C1 segment of cervical spinal cord (tissue), 14 donors: ENCODE measurements at places on chromosomes 4 and X.

DNA sequence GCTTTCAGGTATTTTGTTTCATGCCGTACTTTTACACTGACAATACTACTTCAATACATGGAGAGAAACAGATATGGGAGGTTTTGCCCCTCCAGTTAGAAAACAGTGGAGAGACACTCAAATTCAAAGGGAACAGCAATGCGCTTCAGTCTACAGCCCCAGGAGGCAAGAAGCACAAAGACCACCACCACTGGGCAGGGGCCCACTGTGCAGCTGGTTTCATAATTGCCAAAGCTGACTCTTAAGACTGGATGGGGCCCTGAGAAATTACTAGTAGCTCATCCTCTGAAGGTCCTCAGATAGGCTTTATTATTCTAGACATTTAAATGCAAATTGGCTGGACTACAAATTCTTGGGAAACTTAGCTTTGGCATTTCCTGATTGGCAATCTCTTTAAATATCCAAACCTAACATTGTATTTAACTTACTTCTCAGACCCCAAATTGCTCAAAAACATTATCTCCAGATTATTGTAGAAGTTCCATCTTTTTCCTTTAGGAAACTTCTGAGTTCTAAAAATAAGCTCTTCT, 85.9 kb upstream of the GPR34 start:
- no peak for DNase-seq

GRCh38 chr4:6282314-6282771, 12.7 kb downstream of the WFS1 start:
- DNase-seq = no peak

GRCh38 chrX:11949291-11949690, 189.0 kb upstream of the FRMPD4 start:
- DNase-seq = no peak

DNA sequence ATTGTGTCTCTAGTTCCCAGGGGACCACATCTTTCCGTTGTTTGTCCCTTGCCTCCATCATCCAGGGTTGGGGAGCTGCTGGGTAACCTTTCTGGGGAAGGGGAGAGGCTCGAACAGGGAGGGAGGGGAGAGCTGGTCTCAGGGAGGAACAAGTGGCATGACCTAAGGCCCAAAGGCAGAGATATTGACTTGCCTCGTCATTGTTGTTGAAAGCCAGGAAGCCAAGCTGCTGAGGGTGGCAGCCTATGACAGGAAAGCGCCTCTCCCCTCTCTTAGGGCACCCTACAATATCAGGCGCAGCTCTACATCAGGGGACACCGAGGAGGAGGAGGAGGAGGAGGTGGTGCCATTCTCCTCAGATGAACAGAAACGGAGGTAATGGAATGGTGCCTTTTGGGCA, 20.8 kb downstream of the ZNF185 start:
- DNase-seq = no peak

DNA sequence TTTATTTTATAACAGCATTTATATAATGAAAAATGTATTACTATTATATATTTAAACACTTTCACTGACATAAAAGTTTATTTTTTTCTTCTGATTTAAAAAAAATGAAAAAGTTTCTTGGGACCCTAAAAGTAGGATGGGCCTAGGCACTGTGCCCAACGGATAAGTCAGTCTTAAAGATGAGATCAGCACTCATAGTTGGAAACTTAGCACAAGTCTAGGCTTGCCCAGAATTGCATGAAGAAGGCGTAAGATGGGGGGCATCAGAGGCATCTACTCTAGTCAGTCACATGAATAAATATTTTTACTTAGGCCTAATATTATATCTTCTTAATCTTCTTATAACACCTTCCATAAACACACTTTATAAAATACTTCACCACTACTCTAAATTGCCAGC, 306.7 kb upstream of the GRID2 start:
- DNase-seq = no peak
